ENCODE measurements at places on chromosomes 13 and 19. TPM values are rescaled to one million over a fixed set of nuclear protein-coding genes. Genes with fewer than 3 reads are reported as not detected.

The VSTM1 gene
- total RNA-seq: not detected

The PRMT1 gene
- 92.9 TPM for total RNA-seq

GRCh38 chr19:56751078-56751489 is 79.5 kb upstream of the ZNF835 start:
- DNase-seq: no peak

The SPIB gene
- total RNA-seq: not detected

GRCh38 chr13:110254151-110254679 is 52.7 kb downstream of the COL4A1 start:
- DNase-seq: no peak

The TRPM4 gene
- total RNA-seq: not detected

The DIRAS1 gene
- not detected for total RNA-seq

Measured in CD4-positive, alpha-beta memory T cell (primary cell).